ENCODE measurements at places on chromosomes 3 and 15.

GRCh38 chr3:51982352-51982837 is 940 bp upstream of the ACY1 start:
- no peak for DNase-seq

- no peak for DNase-seq
Observed at GRCh38 chr3:161231861-161232260, 10.8 kb downstream of the NMD3 start.

- no peak for DNase-seq
Observed at GRCh38 chr15:29135309-29135657, 134.3 kb downstream of the NSMCE3 start.

- no peak for DNase-seq
Observed at GRCh38 chr3:63470745-63471144, 181.7 kb upstream of the SNTN start.

GRCh38 chr3:16595778-16596177 is 9.4 kb downstream of the DAZL start:
- DNase-seq = no peak

- DNase-seq = no peak
Observed at GRCh38 chr3:69665026-69665737, 74.1 kb upstream of the MITF start.

GRCh38 chr15:66943456-66944095 is 121.8 kb upstream of the SMAD3 start:
- no peak for DNase-seq

GRCh38 chr3:60752809-60753208 is 498.4 kb downstream of the FHIT start:
- no peak for DNase-seq

DNA sequence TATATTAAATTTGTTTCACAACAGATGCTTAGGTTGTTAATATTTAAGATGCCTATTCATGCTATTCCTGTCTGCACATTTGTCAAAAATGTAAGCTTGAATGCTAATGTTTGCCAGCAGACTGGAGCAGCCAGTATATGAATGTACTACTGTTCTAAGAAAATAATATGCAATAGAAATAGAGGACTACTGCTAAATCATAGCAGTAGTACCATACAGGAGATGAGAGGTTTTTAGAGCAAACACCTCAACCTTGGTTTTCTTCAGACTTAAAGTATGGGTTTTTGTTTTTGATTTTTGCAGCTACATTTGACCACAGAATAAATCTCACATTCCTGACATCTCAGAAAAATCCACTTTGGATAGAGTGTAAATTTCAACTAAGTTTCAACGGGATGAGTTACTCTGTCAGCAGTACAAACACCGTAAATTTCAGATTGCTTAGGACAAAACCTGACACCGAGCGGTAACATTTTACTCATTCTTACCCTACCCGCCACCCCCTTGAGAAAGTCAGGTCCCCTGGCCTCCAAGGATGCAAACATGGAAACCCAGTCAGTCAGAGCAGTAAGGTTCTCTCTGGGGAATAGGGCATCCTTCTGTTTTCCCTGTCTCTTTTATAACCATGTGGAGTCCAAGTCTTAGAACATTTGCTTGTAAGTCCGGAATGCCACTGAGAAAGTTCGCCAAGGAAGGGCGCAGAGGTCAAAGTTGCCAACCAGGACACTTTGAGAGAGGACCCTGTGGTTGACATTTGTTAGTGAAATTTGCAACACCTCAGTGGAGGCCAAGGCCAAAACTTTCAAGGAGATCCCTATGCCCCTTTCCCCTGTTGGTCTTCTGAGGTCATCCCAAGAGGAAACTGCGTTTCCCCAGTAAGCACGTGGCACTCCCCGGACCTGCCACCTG is 17.9 kb upstream of the SATB1 start:
- DNase-seq = no peak

GRCh38 chr3:39781025-39781424 is 28.4 kb upstream of the MYRIP start:
- DNase-seq = no peak

DNA sequence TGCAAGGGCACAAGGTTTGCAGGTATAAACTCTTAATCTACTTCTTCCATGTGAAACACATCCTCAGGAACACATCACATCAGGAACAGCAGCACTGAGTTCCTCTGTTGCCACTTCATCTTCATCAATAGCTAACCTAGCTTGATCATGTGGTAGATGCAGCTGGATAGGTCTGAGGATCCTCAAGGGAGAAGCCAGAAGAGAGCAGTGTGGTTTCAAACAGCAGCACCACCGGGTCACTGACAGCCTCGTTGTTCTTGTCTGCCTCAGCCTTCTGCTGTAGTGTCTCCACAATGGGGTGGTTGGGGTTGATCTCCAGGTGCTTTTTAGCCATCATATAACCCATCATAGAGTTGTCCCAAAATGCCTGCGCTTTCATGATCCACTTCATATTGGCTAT is 58.8 kb downstream of the ADAM10 start:
- DNase-seq = no peak

- no peak for DNase-seq
Observed at GRCh38 chr3:146160964-146161662, at the start of gene PLOD2. PLOD2 (minus strand) TSS chr3:146161184; CDS start chr3:146160989, 195 bp downstream.

DNA sequence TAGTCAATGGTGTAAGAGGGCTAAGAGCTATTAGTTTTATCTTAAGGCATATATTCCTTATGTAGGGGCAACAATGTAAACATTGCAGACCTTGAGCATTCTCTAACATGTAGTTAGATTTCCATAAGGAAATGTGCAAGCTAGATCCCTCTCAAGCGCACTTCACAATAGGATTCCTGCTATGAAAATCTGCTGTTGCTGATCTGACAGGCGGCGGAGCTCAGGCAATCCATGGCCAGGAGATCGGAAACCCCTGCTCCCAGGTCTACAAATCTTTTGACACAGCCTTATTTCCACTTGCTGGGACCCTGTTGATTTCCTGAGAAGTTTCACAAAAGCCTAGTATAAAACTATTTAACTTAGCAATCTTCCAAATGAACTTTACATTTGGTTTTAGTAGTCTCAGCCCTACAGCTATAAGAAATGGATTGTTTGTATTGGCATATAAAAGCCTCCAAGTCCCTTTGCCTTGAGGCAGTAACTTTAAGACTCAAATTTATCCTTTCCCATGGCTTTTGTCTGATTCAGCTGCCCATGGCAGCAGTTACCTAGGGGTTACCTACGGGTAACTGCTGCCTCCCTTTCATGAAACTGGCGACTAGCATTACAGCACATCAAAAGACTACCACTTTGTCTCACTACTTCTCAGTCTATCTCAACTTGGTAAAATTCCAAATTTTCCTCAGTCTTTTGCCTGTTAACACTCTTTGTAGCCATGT is 22.7 kb downstream of the TRA2B start:
- no peak for DNase-seq

- DNase-seq = no peak
Observed at GRCh38 chr3:187770224-187770623, 25.0 kb upstream of the BCL6 start.
